ENCODE measurements at places on chromosomes 5 and 9.

GRCh38 chr5:81191726-81192372, 41.3 kb upstream of the CKMT2 start:
- no peak for DNase-seq

DNA sequence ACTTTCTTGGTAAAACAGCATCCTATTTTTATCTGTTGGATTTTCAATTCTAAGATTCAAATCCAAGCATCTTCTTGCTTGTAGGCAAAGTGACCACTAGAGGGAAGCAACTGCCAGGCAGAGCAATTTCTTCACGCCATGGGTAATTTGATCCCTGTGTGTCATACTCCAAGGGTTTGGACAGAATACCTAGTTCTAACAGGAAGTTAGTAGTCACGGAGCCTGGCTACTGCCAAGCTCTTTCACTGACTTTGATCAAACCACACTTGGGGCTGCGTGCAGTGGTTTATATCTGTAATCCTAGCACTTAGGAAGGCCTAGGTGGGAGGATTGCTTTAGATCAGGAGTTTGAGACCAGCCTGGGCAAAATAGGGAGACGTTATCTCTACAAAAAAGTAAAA, 473.6 kb upstream of the TNC start:
- DNase-seq = peak; percentile 99

DNA sequence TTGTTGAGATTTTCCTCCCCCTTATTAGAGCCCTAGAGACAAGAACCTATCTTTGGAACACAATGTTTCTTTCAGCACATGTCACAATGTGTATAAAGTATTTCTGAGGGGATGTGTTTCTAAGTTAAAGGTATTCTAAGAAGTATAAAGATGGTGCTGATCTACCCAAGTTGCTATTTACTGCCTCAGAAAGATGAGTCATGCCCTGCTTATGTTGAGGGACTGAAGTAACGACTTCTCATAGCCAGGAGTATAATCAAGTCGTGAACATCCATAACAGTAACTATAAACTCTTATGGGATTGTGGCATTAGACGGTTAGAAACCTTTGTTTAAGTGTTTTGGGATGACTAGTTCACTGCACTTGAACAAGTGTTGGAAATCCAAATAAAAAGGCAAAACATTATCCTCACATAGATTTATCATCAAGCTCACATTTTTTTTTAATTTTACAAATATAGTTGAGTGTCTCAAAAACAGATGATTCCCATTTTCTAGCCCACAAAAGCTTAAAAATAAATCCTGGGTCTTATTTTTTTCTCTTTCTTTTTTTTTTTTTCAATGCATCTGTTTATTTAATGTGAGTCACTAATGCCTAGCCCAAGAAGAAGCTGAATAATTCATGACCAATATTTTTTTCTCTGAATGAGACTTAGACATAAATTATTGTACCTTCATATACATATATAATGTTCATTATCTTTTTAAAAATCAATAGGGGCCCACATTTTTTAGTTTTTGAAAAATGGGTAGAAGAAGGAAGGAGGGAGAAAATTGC, 12.2 kb upstream of the TMEM252 start:
- DNase-seq = peak; percentile 78

- peak; percentile 55 for DNase-seq
Measured at GRCh38 chr5:135829681-135830383, 4.6 kb upstream of the SLC25A48 start.

GRCh38 chr5:132771503-132771998, 5.5 kb downstream of the SEPTIN8 start:
- DNase-seq = peak; percentile 78

- DNase-seq = peak; percentile 29
Measured at GRCh38 chr9:131585375-131585774, 40.1 kb downstream of the PRRT1B start.

GRCh38 chr9:121648172-121648571, 3.3 kb upstream of the DAB2IP start:
- no peak for DNase-seq

- no peak for DNase-seq
Measured at GRCh38 chr9:111953444-111953843, 56.8 kb downstream of the UGCG start.

DNA sequence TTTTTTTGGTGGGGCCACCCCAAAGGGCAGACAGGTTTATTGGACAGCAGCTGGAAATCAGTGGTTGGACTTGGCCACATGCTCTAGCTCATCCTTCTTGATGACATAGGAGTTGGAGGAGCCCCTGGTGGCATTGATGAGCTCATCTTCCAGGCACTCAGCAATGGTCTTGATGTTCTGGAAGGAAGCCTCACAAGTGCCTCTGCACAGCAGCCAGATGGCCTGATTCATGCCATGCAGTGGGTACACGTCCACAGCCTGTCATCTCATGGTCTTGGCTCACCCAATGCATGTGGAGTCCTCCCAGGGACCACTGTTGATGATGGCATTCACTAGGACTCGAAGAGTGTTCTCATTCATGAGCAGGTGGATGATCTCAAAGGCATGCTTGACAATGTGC, 11.3 kb upstream of the RCL1 start:
- peak; percentile 52 for DNase-seq

DNA sequence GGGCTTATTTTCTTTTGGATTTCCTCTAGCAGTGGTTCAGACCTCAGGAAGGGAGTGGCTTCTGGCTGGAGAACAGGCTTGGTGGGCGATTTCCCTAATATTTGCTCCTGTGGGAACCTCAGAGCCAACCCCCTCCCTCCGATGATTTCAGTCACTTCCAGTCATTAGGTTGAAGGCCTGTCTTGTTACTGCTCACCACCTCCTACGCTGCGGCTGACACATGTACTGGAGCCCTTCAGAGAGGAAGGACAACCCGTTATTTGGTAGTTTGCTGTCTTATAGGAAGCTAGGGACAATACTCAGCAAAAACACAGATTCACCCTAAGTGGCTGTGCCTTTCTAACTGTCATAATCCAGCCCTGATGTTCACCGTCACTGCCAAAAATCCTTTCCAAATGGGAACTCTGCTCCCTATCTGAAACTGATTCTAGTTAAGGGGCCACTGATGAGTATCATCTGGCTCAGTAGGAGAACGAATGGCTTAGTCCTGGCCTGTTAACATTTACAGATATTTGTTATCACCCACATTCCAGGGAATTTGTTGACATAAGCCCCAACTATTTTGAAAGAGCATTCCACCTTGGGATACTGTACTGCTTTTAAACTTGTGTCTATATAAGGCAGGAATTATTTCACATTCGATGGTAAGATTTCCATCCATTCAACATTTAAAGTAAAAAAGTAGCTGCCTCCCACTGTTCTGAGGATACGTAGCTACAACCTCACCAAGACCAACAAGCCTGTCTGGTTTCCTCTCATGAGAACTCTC, 29.3 kb upstream of the ANKH start:
- peak; percentile 94 for DNase-seq
